T-helper 9 cell (primary cell): ENCODE measurements at places on chromosomes 7 and 10.

DNA sequence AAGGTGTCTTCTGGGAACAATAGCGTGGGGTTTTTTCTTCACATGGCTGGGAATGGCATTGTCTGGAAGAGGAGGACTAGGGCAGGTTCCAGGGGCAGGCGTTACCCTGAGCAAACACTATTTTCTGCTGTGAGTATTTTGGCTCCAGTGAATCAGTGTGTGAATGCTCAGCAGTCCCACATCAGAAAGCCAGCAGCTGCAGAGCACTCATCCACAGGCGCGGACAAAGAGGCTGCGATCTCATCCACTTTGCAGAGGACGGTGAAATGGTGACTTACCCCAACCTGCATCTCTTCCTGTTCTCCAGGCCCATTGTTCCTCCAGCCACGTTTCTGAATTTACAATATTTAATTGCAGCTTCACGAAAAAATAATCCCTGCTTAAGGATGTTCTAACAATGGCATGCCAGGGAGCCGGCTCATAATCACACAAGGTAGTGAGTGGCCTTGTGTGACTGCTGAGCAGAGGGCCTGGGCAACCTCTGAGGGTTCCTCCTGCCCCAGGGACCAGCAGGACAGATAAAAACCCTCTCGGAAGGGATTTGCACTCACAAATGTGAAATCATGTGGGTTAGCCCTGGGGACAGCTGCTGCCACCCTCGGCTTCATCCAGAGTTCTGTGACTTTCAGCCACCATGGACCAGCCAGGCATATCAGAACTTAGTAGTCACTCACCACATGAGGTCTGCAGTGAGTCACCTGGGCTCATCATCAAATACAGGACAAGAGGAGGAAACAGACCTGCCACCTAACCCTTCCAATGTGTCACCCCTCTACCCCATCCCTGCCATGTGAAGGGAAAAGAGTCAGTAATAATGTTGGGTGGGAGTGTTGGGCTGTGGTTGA is 65.0 kb upstream of the EN2 start:
- DNase-seq, result no peak

DNA sequence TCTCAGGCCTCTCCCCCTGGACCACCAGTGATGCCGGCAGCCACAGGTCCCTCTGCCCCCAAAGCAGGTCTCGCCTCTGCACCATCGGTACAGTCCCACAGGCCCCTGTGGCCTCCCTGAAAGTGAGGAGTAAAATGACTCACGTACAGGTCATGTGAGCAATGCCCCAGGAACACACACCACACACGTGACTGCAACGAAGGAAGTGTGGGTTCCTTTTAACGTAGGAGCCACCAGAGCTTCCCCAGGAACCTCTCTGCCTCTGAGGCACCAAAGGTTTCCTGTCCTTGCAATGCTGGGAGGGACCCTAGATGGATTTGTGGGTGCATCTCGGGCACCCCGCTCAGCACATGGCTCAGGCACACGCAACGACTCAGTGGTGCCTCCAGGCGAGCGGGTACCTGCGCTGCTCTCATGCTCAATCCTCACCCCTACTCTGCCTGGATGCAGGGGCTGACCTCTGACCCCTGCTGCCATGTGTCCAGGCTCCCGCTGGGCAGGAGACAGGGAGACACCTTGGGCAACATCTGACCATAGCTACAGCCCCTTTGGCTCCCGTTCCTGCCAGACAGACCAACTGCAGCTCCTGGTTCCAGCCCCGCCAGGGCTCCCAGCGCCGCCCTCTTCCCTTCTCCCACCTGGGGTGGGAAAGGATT is 120.7 kb downstream of the PRKAG2 start:
- peak; percentile 16 for DNase-seq

GRCh38 chr7:111499027-111499426 is 63.3 kb downstream of the IMMP2L start:
- DNase-seq, result no peak

DNA sequence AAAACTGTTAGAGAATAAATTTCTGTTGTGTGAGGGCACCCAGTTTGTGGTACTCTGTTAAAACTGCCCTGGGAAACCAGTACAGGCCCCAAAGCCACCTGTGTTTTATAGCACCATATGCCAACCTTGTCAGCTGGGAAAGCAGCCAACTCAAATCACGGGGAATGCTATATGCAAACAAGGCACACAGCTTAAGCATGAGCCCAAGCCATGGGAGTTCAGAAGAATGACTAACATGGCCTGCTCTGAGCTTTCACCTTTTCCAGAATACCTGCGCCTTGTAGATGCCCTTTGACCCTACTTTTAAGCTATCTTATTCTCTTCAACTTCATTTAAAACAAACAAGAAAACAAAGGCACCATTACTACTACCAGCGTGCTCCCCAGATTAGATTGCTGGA is 5.5 kb upstream of the SLC25A13 start:
- no peak for DNase-seq

DNA sequence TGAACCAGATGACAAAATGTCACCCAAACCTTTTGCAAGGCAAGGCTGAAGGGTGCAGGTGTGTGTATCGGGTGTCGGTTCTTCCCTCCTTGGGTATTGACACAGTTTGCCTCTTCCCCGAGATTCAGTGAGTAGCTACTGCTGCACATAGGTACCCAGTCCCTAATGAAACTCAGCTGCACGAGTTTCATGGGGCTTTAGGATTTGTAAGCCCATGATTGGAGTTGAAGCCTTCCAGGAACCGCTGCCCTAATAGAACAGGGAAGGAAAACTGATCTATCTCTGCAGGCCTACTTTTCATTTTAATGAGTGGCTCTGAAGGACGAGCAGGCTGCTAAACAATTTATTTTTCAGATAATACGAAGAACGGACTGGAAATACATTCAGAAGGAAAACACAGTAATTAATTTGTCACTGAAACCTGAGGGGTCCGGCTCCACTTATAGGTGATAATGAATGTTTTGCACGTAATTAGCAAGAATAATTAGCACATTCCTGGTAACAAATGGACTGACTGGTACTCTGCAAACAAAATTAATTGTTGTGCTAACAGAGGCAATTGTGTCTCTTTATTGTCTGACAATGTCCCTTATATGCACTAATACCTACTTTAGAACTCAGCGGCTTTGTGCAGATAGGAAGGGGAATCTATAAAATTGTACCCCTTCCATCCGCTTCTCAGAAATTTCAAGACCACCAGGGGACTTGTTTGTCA is 49.6 kb upstream of the FZD8 start:
- DNase-seq, result no peak
